Activated naive CD4-positive, alpha-beta T cell treated with anti-CD3 and anti-CD28 coated beads, Interleukin-2, amount 10 ng/mL, durations not matched to agents 5 hours and 36 hours (primary cell): ENCODE measurements at places on chromosomes 4 and X. TPM values are rescaled to one million over a fixed set of nuclear protein-coding genes. Genes with fewer than 3 reads are reported as not detected.

Gene STEEP1
- total RNA-seq: 17.3 TPM

Gene RNF128
- not detected for total RNA-seq

Gene DNAAF6
- total RNA-seq: not detected

Gene CXCR3
- 30.7 TPM for total RNA-seq

Gene MID1
- total RNA-seq: not detected
